ENCODE measurements at places on chromosomes 4 and X.

DNA sequence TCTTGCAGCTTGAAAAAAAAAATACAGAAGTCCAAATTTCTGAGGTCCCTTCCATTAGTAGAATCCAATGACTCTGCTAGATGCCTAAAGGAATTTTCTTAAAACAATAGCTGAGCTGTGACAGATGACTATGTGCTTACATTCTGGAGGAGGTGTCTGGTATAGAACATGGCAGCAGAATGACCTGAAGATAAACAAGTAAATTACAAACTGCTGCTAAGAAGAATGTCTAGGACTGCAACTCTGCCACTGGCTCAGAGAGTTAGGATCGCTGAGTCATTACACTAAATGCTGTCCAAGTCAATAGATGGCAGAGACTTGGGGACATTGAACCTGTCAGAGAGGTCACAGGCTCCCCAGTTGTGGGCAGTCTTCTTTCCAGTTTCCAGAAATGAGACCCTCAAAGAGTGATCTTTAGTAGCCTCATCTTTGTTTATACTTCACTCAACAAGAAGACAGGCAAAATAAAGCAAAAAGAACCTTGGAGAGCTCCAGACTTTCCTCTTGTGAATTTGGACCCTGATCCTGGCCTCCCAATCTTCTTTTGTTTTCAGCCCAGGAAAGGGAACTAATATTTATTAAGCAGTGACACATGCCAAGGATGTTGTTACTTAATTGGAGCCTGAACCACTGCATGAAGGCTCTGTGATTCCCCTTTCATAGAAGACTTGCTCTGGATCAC, 56.4 kb upstream of the SCML1 start:
- no peak for DNase-seq

DNA sequence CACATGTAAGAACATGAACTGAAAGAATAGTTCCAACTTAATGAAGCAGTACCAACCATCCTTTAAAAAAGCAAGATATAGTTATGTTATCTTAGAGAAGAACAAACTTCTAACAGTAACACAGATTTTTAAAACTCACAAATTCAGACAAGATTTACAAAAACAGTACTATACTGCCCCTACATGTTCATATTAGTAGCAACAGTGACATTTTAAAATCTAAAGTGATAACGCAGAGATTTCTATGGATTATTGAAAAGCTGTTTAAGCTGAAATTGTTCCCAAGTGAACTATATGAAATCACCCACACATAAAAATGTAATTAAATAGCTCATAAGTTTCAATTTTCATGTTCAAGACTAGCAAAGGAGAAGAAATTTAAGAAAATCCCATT, 166.0 kb downstream of the FBXW7 start:
- DNase-seq, result no peak

- DNase-seq, result no peak
Observed at GRCh38 chr4:113815826-113816225, 54.3 kb upstream of the CAMK2D start.

GRCh38 chr4:81505004-81505598, 33.4 kb upstream of the RASGEF1B start:
- DNase-seq, result peak; percentile 64

- DNase-seq, result peak; percentile 40
Observed at GRCh38 chr4:2261110-2261852, 628 bp downstream of the MXD4 start.

- no peak for DNase-seq
Observed at GRCh38 chr4:120801137-120801758, 121.3 kb downstream of the PRDM5 start.

DNA sequence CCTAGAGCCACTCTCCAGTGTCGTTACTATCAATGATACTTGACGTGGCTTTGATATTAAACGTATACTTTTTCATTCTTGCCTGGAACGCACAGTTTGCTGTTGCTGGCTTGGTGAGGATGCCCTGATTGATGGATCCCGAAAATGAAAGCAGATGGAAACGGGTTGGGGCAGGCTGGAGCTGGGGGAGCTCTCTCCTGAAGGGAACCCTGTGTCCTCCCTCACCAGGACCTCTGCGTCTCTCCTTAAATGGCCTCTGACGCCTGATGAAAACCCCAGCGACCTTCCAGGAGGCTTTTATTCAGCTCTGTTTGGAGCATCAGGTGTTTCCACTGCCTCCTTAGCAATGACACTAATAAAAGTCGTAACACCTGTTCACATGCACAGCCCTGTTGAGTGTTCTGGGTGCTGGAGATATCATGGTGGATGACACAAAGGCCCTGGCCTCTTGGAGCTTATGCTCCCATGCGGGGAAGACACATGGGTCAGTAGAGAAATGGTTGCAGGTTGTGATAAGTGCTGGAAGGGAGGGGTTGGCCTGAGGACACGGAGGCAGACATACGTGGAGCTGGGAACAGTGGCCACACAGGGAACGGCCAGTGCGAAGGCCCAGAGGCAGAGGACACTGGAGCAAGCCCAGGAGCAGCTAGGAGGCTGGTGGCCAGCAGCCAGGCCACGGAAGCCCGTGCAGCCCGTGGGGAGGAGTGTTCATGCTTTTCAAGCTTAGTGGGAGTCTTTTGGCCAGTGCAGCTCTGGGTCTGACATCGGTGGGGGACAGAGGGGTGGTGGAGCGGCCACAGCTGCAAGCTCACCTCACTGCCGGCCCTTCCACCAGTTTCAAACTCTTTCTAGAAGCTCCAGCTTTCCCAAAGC, 7.5 kb downstream of the MSANTD1 start:
- no peak for DNase-seq

- no peak for DNase-seq
Observed at GRCh38 chr4:169167957-169168858, 102.5 kb downstream of the SH3RF1 start.

- DNase-seq, result no peak
Observed at GRCh38 chr4:152039023-152039481, 278.2 kb upstream of the GATB start.

DNA sequence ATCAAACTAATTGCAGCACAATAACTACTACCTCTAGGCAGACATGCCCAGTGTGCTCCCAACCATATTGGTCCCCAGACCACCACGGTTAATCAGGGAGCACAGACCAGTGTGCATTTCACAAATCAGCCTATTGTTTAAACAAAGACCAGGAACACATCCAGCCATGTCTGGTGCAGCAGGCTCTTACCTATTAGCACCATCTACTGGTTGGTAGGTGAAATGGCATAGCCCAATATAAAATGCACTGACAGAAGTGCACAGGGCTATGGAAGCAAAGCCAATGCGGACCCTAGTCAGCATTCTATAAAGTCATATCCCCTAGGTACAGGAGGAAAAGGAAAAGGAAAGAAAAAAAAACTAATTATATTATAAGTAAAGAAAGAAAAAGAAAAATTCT, 15.5 kb upstream of the CYLC1 start:
- DNase-seq, result no peak

DNA sequence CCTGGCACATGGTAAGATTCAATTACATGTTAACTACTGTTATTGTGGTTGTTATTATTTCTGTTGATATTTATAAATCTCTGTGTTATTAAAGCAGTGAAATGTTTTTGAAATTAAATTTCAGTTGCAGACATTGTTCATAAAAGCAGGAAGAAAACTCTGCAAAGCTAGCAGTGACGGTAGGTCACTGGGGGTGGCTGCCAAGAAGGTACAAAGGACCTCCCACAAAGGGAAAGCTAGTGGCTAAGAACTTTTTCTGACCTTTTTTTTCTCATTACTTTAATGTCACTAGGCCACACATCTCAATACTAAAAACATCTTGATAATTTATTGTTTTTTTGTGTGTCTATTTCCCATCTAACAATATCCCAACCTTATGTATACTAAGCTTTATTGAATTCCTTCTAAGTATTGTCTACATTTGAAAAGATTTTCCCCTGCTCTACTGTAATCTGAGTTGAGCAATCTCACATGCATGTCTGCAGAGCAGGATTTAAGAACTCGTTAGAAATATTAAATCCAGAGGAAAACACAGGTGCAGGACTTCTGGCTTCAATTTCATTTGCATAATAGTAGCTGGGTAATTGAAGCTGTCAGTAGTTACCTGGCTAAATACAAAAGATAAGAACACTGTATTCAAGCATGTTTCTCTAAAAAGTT, 197.3 kb downstream of the CFAP299 start:
- DNase-seq, result no peak

Data from CD4-positive, alpha-beta T cell treated with Interleukin-6 at 100 ng/mL for 8 hours (primary cell).